Activated CD8-positive, alpha-beta memory T cell treated with anti-CD3 and anti-CD28 coated beads for 4 hours (primary cell): ENCODE measurements at places on chromosomes 12 and 14.

DNA sequence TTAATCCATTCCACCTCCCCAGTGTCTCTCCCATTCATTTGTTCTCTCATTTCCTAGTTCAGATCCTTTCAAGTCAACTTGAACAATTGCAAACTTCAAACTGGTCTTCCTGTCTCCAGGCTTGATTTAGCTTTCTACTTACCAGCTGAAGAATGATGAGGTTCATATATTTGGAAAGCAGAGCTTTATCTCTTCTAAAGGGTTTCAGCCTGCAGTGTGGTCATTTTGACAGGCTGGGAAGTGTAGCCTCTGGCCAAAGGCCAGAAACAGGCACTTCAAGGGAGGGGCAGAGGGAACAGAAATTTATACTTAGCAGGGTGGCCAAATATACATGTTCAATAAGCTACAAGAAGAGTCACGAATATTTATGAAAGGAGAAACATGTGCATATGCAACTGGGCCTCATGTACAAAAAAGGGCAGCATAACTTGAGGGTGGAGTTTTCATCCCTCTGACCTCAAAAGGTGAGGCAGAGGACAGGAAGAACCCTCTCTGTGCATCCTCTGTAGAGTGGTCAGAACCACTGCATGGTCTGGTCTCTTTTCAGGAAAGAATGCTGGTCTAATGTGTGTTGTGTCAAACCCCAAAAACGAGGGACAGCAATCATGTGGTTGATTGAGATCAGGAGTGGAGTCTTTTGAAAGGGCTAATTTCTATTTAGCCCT lies 34.0 kb upstream of the HECTD1 start:
- DNase-seq: no peak

DNA sequence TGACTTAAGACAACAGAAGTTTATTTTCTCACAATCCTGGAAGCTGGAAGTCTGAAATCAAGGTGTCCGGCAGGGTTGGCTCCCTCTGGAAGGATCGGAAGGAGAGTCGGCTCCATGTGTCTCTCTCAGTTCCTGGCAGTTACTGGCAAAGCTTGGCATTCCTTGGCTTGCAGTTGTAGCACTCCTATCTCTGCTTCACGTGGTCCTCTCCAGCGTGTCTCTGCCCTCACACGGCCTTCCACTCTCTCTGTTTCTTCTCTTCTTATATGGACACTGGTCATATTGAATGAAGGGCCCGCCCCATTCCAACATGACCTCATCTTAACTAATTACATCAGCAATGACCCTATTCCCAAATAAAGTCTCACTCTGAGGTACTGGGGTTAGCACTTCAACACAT lies 60.1 kb upstream of the TUNAR start:
- DNase-seq: no peak

- DNase-seq: no peak
Measured at GRCh38 chr14:63632932-63633514, 8.6 kb downstream of the WDR89 start.

DNA sequence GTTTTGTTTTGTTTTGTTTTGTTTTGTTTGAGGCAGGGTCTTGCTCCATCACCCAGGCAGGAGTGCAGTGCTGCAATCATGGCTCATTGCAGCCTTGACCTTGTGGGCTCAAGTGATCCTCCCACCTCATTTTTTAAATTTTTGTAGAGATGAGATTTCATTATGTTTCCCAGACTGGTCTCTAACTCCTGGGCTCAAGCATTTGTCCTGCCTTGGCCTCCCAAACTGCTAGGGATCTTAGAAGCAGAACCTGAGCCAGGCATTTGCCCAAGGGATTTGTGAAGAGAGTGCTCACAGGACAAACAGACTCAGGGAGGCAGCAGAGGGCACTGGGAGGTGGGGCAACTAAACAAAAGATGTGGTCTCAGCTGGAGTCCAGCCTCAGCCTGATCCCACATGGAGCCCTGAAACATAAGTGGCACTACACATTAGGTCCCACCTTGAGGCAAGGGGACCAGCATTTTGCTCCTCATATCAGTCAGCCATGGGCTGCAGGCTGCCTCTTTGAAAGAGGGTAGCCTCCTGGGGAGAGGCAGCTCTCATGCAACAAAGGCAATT lies 86.2 kb upstream of the CMKLR1 start:
- DNase-seq: no peak

DNA sequence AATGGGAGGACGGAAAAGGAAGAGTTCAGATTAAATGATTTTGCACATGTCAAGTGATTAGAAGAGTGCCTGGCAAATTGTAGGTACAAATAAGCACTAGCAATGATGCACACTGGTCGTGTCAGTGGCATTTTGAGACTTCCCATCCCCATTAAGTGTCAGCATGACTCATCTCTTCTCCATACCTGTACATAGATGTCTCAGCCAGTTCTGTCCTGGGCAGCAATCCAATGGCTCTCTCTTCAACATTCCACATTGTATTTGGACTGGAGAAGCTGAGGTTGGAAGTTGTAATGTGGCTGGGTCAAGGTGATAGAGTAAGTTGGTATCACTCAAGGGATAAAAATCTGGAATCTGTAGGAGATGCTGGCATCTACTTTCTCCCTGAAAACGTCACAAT lies 742.7 kb downstream of the VRK1 start:
- no peak for DNase-seq

- DNase-seq: no peak
Measured at GRCh38 chr12:11804130-11804529, 154.7 kb downstream of the ETV6 start.

- no peak for DNase-seq
Measured at GRCh38 chr14:99246536-99247097, 25.4 kb downstream of the BCL11B start.

DNA sequence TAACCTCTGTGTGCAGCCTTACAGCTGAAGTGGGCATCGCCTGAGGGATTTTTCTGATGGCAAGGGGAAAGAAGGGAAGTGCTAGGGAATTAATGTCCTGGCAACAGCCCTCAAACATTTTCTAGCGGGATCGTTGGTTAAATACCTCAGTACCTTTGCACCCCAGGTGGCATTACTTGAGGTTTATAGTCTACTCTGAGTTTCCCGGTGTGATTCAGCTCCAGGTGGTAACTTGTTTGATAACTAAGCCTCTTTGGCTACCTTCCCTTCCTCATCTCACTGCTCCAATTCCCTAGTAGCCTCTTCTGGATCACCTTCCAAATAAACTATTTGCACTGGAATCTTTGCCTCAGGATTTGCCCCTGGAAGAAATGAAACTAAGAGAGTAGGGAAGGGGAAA lies 237.0 kb upstream of the SSTR1 start:
- no peak for DNase-seq

DNA sequence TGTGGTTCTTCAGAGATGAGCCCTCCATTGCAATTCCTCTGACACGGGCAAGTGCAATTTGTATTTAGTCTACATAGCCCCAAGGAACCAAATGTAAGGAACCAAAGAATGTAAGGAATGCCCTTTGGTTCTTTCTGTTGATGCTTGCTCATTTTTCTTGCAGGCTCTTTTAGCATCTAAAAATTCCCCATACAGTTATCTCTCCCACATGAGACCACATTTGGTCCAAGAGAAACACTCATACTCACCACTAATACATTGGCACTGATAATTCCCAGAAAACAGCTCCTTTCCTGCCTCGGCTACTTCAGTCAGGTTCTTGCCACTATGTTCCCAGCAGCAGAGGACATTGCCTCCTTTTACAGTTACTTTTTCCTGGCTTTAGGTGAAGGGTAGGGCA lies 332.6 kb downstream of the AEBP2 start:
- no peak for DNase-seq

GRCh38 chr12:76649099-76649498 lies 89.5 kb upstream of the OSBPL8 start:
- DNase-seq: no peak

- DNase-seq: peak; percentile 20
Measured at GRCh38 chr14:65637780-65638179, 225.2 kb downstream of the FUT8 start.

GRCh38 chr12:123107926-123108681 lies 42.8 kb downstream of the PITPNM2 start:
- no peak for DNase-seq

GRCh38 chr14:65351493-65352194 lies 60.9 kb upstream of the FUT8 start:
- DNase-seq: no peak

GRCh38 chr12:72072592-72073212 lies 134.1 kb downstream of the TPH2 start:
- DNase-seq: no peak

DNA sequence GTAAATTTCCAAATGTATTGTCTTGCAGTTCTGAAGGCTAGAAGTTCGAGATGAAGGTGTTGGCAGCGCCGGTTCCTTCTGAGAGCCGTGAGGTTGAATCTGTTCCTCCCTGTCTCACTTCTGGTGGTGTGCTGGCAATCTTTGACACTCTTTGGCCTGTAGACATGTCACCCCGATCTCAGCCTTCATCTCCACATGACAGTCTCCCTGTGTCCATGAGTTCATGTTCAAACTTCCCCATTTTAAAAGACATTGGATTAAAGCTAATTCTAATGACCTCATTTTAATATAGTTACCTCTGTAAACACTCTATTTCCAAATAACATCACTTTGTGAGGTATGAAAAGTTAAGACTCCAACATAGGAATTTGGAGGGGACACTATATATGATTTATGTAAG lies 4.1 kb upstream of the RBM19 start:
- DNase-seq: no peak

DNA sequence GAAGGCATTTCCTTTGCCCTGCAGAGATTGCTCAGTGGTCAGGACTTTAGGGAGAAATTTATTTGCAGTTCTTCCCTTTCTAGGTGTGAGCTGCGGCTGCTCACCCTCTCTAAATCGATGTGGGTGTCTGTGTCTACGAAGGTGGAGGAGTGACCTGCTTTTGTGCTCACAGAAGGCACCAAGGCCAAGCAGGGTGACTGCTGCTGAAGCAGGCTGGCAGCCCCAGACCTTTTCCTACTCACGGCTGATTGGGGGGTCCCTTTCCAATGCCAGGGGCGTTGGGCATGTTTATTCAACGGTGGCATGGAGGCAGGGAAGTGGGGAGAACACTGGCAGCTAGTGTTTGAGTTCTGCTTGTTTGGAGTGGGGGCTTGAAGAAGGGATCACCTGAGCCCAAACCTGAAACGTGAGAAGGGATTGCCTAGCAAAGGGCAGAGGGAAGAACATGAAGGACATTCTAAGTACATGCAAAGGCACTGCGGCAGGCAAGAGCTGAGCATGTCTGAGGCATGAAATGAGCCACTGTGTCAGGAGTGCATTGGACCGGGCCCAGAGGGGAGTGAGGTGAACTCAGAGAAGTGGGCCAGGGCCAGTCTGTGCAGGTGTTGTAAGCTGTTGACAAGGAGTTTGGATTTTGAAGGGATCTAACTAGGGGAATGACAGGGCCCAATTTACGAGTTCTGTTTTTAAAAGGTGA lies 56.3 kb downstream of the CACNA1C start:
- no peak for DNase-seq

DNA sequence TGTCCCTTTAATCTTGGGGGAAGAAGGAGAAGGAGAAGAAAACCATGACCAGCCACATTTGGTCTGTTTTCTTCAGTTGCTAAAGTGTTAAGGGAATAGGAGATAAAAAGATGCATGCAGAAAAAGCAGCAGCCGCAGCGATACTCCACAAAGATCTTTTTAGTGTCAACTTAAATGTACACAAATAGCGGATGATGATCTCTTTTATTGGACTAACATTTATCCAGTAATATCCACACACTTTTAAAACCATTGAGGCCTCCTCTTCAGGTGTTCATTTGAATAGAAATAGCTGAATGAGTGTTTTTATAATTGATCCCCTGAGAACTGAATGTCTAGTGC lies 83.5 kb downstream of the PAPOLA start:
- DNase-seq: no peak

DNA sequence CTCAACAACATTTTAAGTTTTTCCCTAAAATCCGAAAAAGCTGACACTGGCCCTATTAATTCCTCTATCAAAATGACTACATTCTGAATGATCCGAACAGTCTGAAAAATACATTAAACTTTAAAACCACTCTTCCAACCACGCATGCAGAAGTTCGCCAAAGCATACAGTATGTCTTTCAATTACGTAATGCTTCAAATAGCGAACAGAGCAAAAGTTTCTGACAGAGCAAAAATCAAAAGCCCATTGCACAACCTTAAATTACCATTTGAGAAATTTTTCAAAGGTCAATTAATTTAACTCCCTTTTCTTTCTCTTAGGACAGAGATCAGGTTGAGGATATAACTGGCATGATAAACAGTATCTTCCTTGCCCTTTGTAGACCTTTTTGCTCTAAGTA lies 33.2 kb downstream of the LRIG3 start:
- no peak for DNase-seq

GRCh38 chr12:789852-790563 lies 37.6 kb downstream of the WNK1 start:
- no peak for DNase-seq

- DNase-seq: no peak
Measured at GRCh38 chr14:87686746-87687145, 306.2 kb downstream of the GALC start.

- no peak for DNase-seq
Measured at GRCh38 chr12:5178571-5178970, 134.9 kb downstream of the KCNA5 start.

GRCh38 chr12:23950210-23950774 lies 822 bp upstream of the SOX5 start:
- DNase-seq: no peak

- no peak for DNase-seq
Measured at GRCh38 chr12:19967431-19967830, 400.9 kb upstream of the PDE3A start.

DNA sequence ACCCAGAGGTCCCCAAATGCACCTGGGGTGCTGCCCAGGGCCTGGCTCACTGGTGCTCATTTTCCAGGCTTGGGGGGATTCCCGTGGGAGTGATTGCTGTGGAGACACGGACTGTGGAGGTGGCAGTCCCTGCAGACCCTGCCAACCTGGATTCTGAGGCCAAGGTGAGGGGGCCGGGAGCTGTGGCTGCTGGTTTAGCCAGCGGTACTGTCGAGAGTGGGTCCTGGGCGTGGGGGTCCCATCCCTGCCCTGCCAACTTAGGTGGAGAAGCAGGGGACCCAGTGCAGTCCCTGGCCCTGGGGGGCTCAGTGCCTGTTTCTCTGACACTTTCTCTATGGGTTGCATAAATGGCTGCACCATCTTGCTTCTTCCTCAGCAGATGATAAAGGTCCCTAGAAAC lies 50.9 kb downstream of the FOXN4 start:
- no peak for DNase-seq

- no peak for DNase-seq
Measured at GRCh38 chr14:71021347-71022011, 114.2 kb downstream of the PCNX1 start.

DNA sequence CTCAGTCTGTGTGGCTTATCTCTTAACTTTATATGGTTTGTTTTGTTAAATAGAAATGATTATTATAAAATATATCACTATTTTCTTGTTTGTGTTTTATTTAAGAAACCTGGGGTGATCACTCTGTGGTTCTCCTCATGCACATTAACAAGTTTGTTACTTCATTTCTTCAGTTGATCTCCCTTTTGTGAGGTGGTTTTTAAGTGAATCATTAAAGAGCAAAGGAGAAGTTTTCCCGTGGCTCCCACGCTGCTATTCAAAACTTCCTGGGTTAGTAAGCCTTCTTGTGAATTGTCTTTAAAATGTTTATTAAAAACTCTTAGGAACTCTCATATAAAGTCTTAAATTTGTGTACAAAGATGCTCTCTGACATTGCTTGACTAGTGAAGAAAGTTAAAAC lies 11.8 kb downstream of the ADIPOR2 start:
- no peak for DNase-seq

GRCh38 chr12:114809097-114809496 lies 125.1 kb upstream of the TBX3 start:
- no peak for DNase-seq

GRCh38 chr12:22264380-22264779 lies 70.1 kb downstream of the ST8SIA1 start:
- no peak for DNase-seq
